Forelimb muscle (tissue), 1 donor: ENCODE measurements at places on chromosomes 5 and 9.

- no peak for DNase-seq
These were observed 389.2 kb upstream of the NUDT12 start for GRCh38 chr5:103951776-103952175.

DNA sequence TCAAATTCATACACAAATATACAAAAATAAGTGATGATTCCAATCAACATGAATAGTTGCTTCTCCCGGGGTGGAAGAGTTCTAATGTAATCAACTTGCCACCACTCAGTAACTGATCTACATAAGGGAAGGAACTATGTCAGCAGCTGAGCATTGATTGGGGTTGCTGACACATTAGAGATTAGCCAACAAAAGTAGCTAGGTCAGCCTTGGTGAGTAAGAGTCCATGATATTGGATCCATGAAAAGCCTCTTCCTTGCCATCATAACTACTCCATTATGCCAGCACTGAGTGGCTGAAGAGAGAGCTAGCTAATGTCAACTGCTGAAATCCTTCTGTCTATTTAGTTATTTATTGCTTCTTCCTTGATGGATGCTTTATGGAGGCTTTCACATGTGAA lies 309.8 kb downstream of the NFIB start:
- no peak for DNase-seq

DNA sequence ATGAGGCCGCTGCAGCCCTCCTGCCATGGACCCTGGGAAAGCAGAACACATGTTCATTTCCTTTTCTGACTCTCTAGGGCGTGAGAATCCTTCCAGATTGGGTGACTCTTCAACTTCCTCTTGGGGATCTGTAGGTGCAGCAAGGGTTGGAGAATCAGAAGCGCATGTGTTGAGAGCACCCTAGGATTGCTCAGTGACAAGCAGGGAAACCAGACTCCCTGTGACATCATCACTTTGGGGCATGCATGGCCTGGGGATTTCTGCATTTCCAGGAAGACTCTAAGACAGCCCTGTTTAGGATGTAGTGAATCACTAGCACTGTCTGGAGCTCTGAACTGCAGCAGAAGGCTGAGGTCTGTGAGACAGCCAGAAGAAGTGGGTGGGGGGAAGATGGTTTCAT lies 15.1 kb upstream of the LCP2 start:
- no peak for DNase-seq

DNA sequence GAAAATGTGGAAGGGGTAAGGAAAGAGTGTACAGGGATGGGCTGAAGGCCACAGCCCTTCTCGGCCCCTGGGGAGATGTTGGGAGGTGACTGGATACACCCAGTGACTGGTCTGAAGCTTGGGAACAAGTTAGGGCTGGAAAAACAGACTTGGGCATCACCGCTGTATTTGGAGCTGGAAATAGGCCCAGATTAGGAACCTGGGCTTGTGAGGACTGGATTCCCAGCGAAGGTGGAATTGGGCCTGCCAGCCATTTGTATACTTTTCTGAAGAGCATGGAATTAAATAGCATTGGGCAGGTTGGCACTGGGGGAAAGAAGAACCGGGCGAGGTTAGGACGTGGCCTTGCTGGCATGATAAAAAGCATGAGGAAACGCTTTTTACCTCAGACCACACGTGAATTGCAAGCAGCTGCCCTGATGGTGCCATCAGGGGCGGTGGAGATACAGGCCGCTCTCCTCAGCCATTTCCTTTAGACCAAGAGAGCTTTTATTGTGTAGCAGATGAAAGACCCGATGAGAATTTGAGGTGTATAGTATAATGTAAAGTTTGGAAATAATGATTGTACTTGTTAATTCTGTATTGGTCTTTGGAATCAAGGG lies 37.8 kb downstream of the OTULIN start:
- no peak for DNase-seq

GRCh38 chr9:119175581-119175980 lies 193.7 kb downstream of the BRINP1 start:
- DNase-seq = no peak

DNA sequence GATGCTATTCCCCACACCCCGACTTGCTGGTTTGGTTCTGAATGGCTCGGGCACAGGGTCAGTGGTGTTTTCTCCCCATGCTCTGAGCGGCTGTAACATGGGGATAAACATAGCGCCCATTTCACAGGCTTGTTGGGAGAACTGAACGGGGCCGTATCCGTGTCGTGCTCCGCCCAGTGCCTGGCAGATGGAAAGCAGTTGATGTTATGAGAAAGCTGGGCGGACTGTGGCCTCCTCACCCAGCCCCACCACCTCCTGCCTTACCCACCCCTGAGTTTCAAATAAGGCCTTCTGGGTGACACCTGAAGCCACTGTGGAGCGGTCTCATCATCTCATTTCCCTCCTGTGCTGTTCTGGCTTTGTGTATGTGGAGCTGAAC lies 14.5 kb downstream of the ORM2 start:
- no peak for DNase-seq

DNA sequence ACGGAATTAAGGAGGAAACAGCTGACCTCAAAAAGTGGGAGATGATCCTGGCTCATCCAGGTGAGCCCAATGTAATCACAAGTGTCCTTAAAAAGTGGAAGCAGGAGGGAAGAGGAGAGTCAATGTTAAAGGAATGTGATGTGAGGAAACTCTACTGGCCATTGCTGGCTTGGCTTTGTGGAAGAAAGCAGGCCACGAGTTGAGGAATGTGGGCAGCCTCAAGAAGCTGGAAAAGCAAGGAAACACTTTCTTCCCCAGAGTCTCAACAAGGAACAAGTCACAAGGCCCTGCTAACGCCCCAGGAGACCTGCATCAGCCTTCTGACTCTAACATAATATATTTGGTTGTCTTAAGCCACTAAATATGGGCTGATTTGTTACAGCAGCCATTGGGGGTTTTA lies 252.8 kb downstream of the PSAT1 start:
- no peak for DNase-seq

DNA sequence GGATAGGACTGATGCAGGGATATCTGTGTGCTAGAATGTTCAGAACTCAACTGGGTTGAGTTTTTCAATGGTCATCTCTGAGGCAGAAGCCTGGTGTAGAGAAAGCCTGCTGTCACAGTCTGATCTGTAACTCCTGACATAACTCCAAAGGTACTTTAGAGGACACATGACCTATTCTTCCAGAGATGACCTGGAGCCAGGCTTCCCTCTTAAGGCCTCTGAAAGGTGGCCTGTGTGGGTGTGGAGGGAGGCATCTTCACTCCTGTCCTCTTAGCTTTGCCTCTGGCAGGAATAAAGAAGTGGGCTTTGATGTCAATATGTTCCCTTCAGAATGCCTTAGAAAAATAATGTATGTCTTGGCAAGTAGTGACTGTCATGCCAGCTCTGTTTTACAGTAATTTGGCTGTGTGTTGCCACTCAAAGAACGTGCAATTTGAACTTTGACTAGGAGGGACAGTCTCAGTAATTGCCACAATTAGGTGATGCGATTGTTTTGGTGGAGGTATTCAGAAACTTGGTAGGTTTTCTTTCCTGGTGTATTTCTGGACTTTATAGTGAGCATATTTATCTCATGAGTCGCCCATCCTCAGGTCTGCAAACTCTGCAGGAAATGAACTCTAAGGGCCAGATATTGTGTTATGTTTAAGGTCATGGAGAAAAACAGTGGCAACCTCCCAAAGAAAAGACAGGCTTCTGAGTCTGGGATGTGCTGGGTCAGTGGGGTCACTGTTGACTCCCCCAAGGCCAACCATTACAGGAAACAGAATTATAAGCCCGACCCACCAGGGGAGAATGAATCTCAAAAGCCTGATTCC lies 3.2 kb upstream of the C5orf63 start:
- DNase-seq = no peak

- DNase-seq = no peak
These were observed 12.4 kb downstream of the SPATA31E1 start for GRCh38 chr9:87894998-87895625.

GRCh38 chr5:35242702-35243258 lies 12.5 kb upstream of the PRLR start:
- no peak for DNase-seq

GRCh38 chr5:119275146-119275545 lies 80.7 kb upstream of the TNFAIP8 start:
- DNase-seq = no peak

- no peak for DNase-seq
These were observed 45.6 kb upstream of the N4BP3 start for GRCh38 chr5:178067755-178068154.
